H1 (cell line): ENCODE measurements at places on chromosomes 1 and 21.

DNA sequence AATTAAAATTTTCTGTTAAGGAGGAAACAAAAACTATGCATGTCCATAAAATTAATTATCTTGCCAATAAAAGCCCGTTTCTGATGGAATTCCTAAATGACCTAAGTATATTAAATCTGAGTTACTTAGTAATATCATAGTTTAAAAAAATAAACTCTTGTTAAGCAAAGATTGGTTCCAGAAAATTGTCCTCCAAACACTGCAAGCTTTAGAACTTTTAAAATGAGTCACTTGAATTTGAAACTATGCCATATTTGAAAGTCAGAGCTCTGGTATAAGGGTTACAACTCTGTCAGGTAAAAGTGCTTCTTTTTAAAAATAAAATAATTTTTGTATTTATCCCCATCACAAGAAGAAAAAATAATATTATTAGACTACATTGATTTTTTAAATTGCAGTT is 409.5 kb downstream of the PLPP3 start:
- DNase-seq = no peak
- no peak overlapping the region for H3K4me3 ChIP-seq
- H3K4me1 ChIP-seq = peaks cover 2% of the 10 kb centered on the region; the same call in 1 of the 2 replicates
- no peaks in the 10 kb centered on the region for H3K36me3 ChIP-seq
- no peak overlapping the region for H3K27ac ChIP-seq
- H3K27me3 ChIP-seq = no peaks in the 10 kb centered on the region

DNA sequence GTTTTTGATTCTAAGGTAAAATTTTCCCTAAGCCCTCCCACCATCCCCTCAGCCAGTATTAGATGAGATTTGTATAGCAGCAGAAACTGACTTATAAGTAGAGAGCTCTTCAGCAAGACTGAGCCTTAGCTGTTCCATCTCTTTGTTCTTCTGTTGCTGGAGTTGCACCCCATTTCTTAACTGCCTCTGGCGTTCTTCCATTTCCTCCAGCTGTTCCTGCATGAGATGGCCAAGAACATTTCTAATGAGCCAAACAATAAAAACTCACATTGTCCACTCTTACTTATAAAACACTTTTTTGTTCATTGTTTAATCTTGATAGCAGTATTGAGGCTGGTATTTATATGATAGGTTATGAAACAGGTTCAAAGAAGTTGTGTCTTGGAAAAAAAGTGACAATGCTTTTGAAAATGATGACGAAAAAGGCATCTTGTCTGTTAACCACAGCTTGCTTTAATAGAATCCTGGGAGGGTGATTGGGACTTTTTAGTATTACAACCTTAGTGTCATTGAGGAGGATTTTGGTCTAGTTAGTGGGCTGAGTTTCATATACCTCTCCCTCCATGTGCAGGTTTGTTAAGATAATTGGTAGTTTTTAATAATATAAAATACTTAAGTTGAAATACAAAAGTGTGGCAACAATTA is 18.3 kb downstream of the SYNC start:
- no peak for DNase-seq
- H3K27me3 ChIP-seq = no peaks in the 10 kb centered on the region
- no peak overlapping the region for H3K4me3 ChIP-seq
- no peaks in the 10 kb centered on the region for H3K4me1 ChIP-seq
- H3K27ac ChIP-seq = no peak overlapping the region
- peaks cover 31% of the 10 kb centered on the region for H3K36me3 ChIP-seq

- no peak for DNase-seq
- no peak overlapping the region for H3K4me3 ChIP-seq
- no peaks in the 10 kb centered on the region for H3K36me3 ChIP-seq
- H3K27me3 ChIP-seq = no peaks in the 10 kb centered on the region
Measured at GRCh38 chr1:222040121-222040805, 298.4 kb upstream of the DUSP10 start.

GRCh38 chr1:209480345-209480744 is 103.2 kb upstream of the CAMK1G start:
- H3K4me1 ChIP-seq = no peaks in the 10 kb centered on the region
- no peaks in the 10 kb centered on the region for H3K27me3 ChIP-seq
- no peaks in the 10 kb centered on the region for H3K36me3 ChIP-seq

DNA sequence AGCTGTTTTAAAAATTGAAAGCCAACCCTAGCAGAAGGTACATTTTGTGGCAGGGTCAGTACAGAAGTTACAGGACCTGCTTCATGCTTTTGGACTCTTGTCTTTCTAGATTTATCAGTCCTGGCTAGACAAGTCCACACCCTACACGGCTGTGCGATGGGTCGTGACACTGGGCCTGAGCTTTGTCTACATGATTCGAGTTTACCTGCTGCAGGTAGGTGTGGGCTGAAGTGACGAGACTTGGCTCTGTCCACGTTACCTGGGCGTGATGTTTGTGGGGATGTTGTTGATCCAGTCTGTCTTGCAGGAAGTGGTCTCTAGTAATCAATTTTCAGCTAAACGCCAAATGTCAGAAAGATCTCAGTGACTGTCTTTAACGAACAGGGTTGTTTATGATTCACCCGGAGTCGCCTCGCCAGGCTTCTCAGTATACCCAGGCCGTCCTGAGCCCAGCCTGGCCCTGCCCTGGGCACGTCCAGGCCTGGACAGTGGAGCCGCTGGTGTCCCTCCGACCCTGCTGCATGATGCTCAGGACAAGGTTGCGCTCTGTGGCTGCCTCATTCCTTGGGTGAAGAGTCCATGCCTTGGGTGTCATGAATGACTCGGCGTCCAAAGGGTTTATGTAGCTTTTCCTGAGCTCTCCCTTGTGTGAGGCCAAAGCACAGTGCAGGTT is 5.5 kb downstream of the RER1 start:
- no peak overlapping the region for H3K27ac ChIP-seq
- DNase-seq = no peak
- H3K4me3 ChIP-seq = no peak overlapping the region
- H3K36me3 ChIP-seq = peaks cover 3% of the 10 kb centered on the region
- no peaks in the 10 kb centered on the region for H3K27me3 ChIP-seq
- H3K4me1 ChIP-seq = peaks cover 6% of the 10 kb centered on the region; the same call in 1 of the 2 replicates

DNA sequence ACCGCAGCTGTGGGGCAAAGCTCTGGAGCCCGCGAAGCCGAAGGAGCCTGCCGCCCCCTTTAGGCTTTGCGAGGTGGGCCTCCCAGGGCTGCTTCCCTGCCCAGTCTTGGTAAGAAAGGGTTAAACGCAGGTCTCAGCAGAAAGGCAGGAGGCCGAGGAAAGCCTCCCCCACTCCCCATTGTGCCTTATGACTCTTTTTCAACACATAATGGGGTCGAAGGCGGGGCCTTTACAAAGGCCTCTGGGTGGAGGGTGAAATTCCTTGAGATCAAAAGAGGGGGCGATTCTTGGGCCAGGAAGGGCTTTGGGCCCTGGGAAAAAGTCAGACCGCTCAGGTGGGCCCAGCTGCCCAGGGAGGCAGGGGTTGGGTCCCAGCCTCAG is 880 bp downstream of the ALPL start:
- H3K4me3 ChIP-seq = peak overlapping the region; percentile 78
- peak; percentile 77 for DNase-seq
- H3K4me1 ChIP-seq = peaks cover 14% of the 10 kb centered on the region
- peaks cover 17% of the 10 kb centered on the region for H3K27me3 ChIP-seq
- H3K36me3 ChIP-seq = no peaks in the 10 kb centered on the region
- no peak overlapping the region for H3K27ac ChIP-seq

DNA sequence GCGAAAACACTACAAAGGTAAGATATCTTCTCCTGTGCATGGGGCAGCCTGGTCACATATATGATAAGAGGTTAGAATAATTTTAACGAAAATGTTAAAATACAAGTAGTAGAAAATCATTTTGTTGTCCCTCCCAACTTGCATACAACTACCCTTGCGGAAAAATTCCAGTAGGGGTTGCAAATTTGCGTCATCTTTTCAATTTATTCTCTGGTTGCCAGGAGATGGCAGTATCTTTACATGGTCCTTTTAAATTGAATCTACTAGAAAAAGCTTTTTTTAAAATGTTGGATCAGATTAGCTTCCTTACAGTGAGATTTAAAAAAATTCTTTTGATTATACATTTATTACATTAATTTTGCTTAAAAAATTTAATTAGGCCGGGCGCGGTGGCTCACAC is 10.9 kb downstream of the S100PBP start:
- no peak for DNase-seq
- peaks cover 40% of the 10 kb centered on the region for H3K36me3 ChIP-seq
- H3K4me1 ChIP-seq = no peaks in the 10 kb centered on the region
- H3K27ac ChIP-seq = no peak overlapping the region
- no peak overlapping the region for H3K4me3 ChIP-seq
